ENCODE measurements at places on chromosomes 7 and 10.

DNA sequence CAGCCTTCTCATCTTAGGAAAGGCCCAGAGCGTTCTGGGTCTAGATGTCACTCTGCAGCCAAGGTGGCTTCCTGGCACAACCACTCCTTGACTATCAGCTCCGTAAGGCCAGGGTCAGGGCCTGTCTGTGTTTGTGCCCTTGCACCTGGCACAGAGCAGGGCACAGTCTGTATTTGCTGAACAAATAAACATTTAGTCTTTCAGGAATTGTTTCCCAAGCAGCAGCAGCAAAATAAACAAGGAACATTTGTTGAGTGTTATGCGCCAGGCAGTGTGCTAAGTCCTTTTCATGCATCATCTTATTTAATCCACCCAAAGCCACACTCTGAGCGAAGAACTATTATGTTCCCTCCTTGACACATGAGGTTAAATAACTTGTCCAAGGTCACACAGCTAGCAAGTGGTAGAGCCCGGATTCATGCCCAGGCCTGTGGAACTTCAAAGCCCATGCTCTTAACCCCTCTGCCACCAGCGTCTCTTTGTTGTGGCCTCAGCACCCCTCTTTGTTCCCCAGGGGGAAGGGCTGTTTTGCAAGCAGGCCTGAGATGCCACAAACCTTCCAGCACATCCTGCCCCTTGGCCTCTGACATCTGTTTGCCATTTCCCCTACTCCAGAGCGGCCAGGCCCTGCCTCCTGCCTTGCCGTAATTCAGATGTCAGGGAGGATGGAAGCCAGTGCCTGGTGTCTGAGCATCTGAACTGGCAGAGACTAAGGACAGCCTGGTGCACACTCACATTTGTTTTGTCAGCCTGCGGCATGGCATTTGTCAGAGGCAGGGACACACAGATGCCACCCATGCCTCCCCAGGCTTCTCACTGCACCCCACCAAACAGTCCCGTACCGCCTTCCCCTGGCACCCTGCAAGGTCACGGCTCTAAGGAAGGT, 325.8 kb upstream of the ZMIZ1 start:
- no peak for DNase-seq

GRCh38 chr10:70589762-70590654, 12.5 kb downstream of the PRF1 start:
- DNase-seq, result peak; percentile 20

DNA sequence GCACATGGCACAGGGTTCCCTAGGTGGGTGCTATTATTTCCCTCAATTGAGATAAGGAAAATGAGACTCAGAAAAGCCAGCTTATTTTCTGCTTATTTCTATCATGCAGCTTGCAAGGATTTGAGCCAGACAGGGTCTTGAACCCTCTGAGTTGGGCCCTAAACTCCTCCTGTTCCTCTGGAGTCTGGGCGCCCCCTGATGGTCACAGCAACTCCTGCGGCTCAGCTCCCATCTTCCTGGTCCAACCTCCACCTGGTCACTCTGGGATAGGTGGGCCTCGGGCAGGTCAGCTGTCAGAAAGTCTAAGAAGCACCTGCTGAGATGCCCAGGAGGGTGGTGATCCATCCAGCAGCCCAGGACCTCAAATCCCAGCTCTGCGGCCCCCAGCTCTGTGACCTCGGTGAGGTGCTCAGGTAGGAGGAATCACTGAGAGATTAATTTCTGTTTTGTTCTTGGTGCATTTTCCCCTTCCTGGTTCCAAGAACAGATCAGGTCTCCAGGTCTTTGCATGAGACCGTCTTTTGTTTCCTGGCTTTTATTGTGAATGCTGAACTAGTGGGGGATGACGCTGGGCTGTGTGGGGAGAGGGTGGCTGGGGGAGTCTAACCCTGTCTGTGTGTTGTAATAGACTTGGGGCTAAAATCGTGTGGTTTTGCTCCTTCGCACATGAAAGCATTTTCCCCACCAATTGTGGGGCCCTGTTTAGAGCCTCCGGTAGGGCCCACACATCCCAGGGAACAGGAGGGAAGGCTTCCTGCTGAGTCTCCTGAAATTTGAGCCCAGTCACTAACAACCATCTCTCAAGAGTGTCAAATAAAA, 32.8 kb downstream of the TMEM130 start:
- no peak for DNase-seq

DNA sequence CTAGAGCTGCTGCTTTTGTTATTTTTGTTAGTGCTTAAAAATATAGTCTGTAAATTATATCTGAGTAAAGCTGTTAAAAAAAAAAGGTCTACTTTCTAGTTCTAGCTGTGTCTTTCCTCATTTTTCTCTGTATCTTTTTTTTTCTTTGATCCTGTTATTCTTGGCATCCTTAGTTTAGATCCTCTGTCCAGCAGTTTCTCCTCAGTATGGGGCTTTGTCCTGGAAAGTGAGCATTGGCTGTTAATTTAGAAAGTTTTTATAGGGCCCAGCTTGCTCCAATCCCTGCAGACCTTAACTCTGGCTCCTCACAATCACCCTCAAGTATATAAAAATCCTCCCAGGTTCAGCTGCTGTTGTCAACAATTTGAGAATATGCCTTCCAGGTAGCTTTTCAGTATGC, 23.5 kb downstream of the DDX50 start:
- DNase-seq, result no peak

DNA sequence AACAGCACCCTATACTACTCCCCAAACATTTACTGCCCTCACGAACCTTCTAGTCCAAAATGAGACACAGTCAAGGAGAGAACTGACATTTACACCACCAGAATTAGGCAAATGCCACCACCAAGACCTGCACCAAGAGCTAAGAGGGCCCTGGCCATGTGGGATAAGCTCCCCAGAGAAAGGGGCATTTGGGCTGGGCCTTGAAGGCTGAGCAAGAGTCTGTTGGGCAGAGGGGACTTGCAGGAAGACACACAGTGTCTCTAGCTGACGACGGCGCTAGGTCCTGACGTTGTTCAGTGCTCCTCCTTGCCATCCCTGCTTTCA, 326.4 kb upstream of the ZMIZ1 start:
- no peak for DNase-seq

DNA sequence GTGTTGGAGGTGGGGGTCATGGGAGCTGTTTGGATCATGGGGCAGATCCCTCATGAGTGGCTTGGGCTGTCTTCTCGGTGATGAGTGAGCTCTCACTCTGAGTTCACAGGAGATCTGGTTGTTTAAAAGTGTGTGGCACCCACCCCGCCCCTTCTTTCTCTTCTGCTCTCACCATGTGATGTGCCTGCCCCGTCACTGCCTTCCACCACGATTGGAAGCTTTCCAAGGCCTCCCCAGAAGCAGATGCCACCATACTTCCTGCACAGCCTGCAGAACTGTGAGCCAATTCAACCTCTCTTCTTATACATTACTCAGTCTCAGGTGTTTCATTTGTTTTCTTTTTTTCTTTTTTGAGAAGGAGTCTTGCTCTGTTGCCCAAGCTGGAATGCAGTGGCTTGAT, 170.0 kb downstream of the PTPN20 start:
- DNase-seq, result no peak

- DNase-seq, result peak; percentile 44
Observed at GRCh38 chr7:35985126-35985754, 167.8 kb upstream of the EEPD1 start.

- DNase-seq, result no peak
Observed at GRCh38 chr7:22728401-22729029, 1.5 kb downstream of the IL6 start.

DNA sequence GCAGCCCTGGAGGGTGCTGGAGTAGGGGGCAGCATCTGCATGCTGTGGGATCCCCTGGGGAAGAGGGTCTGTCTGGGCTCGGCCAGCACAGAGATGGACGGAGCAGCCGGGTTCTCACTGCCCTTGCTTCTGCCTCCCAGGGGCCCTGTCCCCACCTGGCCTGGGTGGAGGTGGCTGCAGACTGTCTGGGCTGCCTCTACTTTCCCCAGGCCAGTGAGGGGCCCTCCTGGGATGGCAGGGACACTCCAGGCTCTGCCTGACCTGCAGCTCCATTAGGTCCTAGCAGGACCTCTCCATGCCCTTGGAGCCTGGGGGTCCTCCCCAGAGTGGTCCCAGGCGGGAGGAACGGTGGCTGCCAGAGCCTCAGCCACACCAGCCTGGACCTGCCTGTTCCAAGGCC, 63.7 kb downstream of the PWWP2B start:
- DNase-seq, result no peak

GRCh38 chr10:25047088-25047487, 30.7 kb downstream of the THNSL1 start:
- no peak for DNase-seq

DNA sequence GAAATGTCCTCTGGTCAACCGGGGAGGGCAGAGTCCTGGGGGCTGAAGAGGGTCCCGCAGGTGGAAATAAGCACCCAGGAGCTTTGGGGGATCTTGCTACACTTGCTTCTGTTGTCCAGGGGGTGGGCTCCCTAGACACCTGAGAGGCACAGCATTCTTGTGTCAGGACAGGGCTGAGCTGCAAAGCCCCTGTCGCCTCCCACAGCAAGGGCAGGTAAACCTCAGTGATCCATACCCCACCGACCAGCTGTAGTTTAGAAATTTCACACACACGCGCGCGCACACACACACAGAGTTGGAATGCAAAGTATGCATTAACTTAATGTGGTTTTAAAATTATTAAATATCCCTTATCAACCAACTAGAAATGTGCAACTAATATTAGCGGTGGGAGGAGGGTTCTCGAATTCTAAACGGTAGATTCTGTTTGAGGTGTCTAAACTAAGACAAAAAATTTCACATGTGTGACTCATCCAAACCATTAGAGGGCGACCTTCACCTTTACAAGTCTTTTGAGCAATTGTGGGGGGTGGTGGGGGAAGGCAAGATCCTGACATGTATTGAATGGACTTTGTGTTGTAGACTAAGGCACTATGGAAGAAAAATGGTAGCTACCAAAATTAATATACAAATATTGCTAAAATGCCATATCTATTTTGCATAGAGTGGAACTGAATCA, 34.3 kb upstream of the PTF1A start:
- no peak for DNase-seq

DNA sequence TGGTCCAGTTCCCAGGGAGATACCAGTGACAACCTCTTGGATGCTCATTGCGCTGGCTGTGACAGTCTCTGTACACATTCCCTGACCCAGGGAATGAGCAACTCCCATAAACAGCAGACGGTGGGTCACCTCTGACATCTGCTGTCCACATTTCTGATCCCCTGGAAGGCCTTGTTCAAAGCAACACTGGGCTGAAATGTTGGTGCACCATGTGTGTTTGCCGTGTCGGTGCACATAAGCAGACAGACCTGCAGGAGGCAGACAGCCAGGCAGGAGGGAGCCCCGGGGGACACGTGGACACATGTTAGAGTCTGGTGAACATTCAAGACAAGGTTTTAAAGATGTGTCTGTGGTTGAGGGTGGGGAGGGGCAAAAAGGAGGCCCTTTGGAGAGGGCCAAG, 254.9 kb downstream of the PLXNA4 start:
- no peak for DNase-seq

DNA sequence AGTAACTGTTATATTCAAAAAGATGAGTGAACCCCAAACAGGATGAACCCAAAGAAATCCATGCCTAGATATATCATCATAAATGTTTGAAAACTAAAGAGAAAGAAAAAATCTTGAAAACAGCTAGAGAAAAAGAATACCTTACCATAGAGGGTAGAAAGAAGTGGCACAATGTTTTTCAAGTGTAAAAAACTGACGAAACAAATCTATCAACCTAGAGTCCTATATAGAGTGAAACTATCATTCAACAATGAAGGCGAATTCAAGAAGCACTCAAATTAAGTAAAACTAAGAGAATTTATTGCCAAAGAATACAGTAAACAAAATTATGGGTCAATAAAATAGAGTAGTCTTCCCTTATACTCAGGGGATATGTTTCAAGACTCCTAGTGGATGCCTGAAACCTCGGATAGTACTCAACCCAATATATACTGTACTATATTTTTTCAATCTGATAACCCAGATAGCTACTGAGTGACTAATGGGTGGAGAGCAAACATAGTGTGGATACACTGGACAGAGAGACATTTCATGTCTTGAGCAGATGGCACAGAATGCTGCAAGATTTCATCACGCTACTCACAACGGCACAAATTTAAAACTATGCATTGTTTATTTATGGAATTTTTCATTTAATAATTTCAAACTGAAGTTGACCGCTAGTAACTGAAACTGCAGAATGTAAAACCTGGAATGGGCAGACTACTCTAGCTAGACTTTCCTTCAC, 52.6 kb upstream of the TMEM106B start:
- no peak for DNase-seq

GRCh38 chr10:119395280-119396007, 147.1 kb downstream of the RGS10 start:
- DNase-seq, result no peak

- DNase-seq, result no peak
Observed at GRCh38 chr7:3560495-3560894, 259.4 kb downstream of the SDK1 start.

GRCh38 chr7:95482424-95482823, 3.3 kb upstream of the ASB4 start:
- DNase-seq, result no peak

- peak; percentile 41 for DNase-seq
Observed at GRCh38 chr7:155653803-155654202, 9.3 kb downstream of the RBM33 start.

DNA sequence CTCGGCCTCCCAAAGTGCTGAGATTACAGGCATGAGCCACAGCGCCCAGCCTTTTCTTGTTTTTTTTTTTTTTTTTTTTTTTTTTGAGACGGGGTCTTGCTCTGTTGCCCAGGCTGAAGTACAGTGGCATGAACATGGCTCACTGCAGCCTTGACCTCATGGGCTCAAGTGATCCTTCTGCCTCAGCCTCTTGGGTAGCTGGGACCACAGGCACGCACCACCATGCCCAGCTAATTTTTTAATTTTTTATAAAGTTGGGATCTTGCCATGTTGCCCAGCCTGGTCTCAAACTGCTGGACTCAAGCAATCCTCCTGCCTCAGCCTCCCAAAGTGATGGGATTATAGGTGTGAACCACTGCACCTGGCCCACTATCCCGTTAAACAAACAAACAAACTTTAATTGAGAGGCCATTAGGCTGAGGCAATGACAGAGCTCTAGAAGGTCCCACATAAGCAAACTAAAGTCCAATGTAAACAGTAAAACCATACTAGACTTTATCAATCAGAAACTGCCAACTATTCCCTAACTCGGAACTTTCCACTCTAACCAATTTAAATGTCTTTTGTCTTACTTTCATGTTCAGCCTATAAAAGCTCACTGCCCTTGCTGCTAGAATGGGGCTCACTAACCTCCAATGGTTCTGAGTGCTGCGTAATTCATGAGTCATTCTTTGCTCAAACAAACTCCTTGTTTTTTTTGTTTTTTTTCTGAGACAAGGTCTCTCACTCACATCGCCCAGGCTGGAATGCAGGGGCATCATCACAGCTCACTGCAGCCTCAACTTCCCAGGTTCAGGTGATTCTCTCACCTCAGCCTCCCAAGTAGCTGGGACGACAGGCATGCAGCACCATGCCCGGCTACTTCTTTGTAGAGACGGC, 1.9 kb downstream of the DHX32 start:
- peak; percentile 31 for DNase-seq

- DNase-seq, result no peak
Observed at GRCh38 chr10:99674762-99675161, 15.5 kb downstream of the ENTPD7 start.
